ENCODE measurements at places on chromosomes 3 and 15. TPM values are rescaled to one million over a fixed set of nuclear protein-coding genes. Genes with fewer than 3 reads are reported as not detected.

GRCh38 chr3:169420429-169420828 lies 243.1 kb downstream of the MECOM start:
- no peak for DNase-seq

DNA sequence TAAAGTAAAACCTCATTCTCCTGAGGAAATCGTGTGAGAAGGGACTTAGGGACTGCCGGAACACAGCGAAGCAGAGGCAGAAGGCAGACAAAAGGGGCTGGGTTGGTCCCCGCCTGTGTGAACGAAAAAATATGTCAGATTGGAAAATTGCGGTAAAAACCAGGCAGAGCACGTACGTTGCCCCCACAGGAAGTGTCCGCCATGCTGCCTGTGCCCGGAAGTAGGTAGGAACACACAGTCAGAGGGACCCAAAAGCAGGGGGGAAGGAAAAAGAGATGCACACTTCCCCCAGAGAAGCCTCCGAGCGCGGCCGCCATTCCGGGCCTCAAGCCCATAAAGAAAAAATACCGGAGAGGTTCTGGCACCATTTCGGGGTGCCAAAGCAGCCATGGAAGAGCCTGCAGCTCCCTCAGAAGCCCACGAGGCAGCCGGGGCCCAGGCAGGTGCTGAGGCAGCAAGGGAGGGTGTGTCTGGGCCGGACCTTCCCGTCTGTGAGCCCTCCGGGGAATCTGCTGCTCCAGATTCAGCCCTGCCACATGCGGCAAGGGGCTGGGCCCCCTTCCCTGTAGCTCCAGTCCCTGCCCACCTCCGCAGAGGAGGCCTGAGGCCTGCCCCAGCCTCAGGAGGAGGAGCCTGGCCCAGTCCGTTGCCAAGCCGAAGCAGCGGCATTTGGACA lies at the start of gene MKRN3:
MKRN3 (plus strand) TSS at position 280 of the 676 bp plus-strand sequence; CDS start at position 389, 109 bp downstream.
- DNase-seq: no peak

- no peak for DNase-seq
These were observed 53.7 kb upstream of the FAM174B start for GRCh38 chr15:92709110-92709790.

DNA sequence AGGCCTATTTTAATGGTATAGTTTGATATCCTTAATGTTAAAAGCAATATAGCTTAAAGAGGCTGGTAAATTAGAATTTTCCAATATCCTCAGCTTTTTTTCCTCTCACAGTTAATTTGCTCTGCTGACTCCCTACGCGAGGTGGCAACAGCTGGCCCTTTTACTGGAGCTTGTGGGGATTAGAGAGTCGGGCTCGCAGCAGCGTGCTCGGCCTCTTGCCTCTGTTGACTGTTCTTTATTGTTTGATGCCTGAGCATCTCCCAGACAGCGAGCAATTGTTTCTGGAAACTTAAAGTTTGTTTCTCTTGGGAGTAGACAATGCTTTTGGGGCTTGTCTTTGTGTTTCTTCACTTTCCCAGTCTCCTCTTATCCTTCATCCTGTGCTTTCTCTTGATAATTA lies 80.8 kb downstream of the OPA1 start:
- no peak for DNase-seq

GREM1 gene
- 2.1 TPM for total RNA-seq
